Fibroblast of mammary gland (primary cell): ENCODE measurements at places on chromosomes 7 and 10.

DNA sequence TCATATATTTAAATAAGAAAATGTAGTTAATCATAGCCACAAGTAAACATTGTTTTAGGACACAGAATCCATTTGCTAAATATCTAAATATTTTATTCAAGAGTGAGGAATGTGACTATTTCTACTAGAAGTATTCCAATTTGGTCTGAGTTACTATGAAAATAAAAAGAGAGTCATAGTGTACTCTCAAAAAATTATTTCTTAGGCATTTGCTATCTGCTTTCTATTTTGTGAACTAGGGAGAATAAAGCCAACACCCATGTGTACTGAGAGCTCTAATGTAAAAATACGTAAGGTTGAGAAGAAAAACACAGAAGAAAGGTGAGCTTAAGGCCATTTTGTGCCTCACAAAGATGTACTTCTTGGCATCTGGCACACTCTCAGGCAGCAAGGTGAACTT, 38.3 kb downstream of the PRTFDC1 start:
- no peak for DNase-seq

GRCh38 chr7:149690688-149691446, 82.5 kb downstream of the ZNF467 start:
- peak; percentile 92 for DNase-seq

GRCh38 chr10:100730725-100731406, 14.5 kb upstream of the PAX2 start:
- DNase-seq: peak; percentile 5

DNA sequence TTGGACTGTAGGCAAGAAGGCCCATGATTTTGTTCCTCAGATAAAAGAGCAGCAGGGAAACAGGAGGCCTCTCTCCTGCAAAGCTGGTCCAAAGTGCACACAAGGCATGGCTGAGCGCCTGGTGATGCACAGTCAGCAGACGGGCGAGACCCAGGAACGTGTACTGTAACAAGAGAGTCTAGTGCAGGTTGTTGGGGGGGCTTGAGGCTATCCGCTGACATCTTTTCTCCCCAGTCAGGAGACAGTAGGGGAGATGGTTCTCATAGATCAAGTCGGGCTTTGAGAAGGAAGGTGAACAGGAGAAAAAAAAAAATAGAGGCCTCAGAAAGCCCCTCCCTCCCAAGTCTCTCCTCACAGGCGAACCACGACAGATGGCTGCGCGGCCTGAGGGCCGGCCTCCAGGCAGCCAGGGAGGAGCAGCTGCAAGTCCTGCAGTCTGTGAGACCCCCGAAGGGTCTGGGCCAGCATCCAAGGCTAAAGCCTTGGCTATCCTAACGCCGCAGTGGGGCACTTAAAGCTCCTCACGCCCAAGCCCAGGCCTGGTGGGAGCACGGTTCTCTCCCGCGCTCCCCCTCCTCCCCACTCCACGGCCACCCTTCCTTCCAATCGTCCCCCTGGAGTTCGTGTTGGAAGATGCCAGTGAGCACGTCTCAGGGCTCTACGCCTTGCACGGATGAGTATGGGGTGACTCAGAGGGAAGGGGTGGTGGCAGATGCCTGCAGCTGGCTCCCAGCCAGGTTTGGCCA, 68.3 kb downstream of the PRKAG2 start:
- DNase-seq: no peak

DNA sequence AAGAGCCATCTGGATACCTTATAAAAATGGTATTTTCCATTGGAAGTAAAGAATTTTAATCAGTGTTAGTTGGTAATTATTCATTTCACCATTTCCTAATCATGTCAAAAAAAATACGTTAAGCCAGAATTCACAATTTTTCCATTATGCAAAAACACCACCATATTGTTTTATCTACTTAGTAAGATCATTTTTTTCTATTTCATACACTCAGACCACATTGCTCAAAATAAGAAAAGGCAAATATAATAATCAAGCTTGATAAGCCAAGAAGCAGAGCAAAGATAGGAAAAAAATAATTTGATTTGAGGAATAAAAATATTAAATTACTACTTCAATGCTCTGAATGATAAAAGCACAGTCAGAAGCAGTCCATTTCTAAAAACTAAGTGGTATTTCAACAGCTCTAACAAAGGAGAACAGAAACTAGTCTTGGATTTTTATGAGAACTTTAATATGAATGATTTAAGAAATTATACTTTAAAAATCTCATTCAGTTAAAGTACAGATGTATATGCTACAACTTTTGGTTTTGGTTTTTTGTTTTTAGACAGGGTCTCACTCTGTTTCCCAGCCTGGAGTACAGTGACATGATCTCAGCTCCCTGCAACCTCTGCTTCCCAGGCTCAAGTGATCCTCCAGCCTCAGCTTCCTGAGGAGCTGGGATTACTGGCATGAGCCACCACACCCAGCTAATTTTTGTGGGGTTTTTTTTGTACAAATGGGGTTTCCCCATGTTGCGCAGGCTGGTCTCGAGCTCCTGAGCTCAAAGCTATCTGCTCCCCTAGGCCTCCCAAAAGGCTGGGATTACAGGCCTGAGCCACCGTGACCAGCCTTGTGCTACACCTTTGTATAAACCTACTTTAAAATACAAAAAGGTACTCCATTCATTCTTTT, 46.6 kb downstream of the LRRN3 start:
- DNase-seq: peak; percentile 13

- no peak for DNase-seq
Observed at GRCh38 chr10:96716390-96716789, 3.9 kb downstream of the PIK3AP1 start.

DNA sequence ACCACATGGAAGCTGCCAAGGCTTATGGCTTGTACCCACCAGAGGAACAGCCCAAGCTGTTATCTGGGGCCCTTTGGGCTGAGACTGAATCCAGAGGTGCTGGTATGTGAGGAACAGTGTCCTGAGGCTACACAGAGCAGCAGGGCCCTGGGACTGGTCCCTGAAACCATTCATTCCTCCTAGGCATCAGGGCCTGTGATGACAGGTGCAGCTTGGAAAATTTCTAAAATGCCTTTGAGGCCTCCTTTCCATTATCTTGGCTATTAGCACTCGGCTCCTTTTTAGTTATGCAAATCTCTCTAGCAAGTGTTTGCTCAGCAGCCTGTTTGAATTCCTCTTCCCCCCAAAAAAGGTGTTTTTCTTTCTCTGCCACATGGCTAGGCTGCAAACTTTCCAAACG, 1151.7 kb upstream of the LRRN3 start:
- no peak for DNase-seq

- no peak for DNase-seq
Observed at GRCh38 chr7:80943342-80943741, 24.5 kb upstream of the SEMA3C start.

GRCh38 chr10:79090134-79090803, 21.5 kb downstream of the ZMIZ1 start:
- no peak for DNase-seq

DNA sequence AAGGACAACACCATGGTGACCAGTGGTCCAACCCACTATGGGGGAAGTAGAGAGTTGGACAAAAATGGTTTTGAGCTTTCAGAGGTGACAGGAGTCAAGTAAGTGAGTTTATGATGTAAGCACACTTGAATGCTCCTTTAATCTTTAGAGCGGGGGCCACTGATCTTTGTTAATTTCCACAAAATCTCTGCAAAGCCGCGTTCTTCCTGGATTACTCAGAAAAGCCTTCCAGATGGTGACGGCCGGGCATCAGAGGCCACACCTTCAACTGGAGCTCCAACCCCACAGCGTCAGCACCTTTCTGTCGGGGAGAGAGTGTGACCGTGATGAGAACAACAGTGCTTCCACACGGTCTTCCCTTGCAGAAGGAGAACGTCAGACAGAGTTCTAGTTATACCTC, 35.2 kb upstream of the KLF6 start:
- DNase-seq: no peak

DNA sequence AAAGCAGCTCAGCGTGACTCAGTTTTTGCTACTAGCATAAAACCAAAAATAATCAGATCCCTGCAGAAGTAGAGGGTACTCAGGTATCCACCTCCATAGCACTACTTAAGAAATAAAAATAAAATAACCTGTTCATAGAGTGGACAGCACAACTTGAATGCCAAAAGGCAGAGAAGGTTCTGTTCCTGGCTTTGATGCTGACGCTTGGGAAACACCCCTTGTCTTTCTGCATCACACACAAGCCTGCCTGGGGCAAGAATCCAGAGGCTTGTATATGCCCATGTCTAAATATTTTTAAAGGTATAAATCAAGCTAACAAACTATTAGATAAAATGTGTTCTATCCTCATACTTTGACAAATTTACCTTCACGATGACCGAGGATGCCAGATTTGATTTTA, 207.3 kb downstream of the KIAA1217 start:
- peak; percentile 12 for DNase-seq

DNA sequence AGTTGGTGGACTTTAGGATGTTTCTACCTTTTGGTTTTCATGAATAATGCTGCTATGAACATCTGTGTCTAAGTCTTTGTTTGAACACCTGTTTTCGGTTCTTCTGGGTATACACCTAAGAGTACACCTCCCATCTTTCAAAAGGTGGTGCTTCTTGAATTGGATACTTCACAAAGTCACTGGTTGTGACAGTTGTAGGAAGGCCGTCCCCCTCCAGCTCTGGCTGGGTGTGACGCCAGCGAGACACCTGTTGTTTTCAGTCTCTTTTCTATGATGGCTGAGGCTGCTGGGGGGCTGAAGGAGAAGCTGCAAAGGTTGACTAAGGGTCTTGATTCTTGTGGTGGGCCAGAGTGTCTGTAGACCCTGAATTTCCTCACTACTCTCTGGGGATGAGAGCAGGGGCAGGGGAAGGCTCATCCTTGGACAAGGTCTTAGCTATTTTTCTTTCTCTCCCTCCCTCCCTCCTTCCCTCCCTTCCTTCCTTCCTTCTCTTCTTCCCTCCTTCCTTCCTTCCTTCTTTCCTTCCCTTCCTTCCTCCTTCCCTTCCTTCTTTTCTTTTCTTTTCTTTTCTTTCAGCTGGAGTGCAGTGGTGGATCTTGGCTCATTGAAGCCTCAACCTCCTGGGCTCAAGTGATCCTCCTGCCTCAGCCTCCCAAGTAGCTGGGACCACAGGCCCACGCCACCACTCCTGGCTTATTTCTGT, 5.6 kb downstream of the NEURL1 start:
- DNase-seq: no peak

DNA sequence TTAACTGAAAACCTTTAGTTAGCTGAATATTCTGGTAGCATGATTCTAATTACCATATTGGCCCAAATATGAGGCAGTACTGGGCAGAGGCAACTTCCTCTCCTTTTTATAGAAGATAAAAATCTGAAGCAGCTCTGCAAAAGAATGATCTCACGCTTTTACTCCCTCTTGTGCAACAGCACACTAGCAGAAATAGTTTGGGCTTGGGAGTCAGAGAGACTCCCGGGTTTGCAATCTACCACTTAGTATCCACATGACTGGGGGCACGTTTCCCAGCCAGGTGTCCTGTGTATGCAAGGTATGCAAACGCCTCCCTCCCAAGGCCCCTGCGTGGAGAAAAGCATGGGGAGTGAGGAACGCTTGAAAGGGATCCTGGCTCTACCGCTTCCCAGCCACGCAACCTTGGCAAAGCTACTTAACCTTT, 47.2 kb upstream of the RHEB start:
- peak; percentile 61 for DNase-seq

DNA sequence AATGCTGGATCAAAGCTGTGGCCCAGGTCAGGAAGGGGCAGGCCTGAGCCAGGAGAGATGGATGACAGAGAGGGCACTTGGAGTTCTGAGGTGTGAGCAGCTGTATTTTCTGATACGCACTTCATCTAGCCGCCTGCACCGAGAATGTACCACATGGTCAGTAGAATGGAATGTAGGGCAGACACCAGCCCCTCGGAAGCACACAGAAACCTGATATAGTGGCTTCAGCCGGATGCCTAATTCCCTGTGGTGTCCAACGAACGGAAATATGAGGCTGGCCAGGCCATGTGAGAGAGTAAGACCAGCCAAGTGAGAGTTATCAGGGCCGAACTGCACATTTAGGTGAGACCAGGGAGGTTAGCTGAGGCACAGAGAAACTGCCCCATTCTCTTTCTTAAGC, 46.7 kb upstream of the PLCE1 start:
- peak; percentile 45 for DNase-seq

GRCh38 chr10:99374526-99374925, 45.4 kb downstream of the CNNM1 start:
- DNase-seq: no peak

DNA sequence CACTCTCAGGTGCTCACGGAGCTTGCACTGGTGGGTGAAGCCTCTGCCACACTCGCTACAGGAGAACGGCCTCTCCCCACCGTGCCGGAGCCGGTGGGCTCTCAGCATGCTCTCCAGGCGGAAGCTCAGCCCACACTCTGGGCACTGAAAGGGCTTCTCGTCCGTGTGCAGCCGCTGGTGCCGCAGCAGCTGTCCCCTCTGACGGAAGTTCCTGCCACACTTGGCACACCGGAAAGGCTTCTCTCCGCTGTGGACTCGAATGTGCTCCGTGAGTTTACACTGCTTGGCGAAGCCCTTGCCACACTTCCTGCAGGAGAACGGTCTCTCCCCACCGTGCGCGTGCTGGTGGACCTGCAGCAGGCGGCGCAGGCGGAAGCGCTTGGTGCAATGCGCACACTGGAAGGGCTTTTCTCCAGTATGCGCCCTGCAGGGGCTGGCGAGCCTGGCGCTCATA, 19.3 kb downstream of the ZNF786 start:
- DNase-seq: no peak

- DNase-seq: peak; percentile 75
Observed at GRCh38 chr10:3043512-3044368, 23.6 kb upstream of the PFKP start.

GRCh38 chr10:129744134-129745111, 219.7 kb downstream of the EBF3 start:
- no peak for DNase-seq

DNA sequence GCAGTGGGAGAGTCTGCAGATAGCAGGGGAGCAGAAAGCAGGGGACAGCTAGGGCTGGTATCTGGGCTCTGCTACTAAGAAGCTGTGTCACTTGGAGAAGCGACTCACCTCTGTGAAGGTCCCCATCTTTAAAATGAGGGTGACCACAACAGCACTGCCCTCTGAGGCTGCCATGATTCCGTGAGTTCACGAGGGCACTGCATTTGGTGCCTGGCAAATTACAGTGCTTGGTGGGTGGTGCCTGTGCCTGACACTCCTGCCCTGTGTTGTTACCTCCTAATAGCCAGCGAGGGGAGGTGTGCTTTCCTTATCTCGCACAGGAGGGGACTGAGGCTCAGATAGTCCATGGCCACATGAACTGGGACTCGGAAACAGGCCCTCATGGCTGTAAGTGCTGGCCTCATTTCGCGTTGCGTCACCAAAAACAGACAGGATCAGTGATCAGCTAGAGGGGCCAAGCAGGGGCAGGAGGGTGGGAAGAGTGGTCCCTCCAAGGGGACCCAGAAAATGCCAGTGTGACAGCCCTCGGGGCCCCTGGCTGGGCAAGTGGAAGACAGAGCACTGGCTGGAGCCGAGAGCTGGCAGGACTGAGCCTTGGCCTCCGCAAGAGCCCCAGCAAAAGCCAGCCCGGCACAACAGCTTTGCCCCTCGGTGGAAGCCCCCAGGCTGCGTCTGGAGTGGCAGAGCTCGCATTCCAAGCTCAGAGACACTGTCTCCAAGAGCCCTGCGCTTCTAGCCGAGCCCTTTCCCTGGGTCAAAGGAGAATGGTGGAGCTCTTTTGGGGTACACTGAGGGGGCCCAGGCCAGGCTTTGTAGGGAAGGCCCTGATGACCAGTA, 17.3 kb upstream of the BNIP3 start:
- DNase-seq: no peak
